ENCODE measurements at places on chromosomes 1 and 21.

GRCh38 chr1:149888999-149889289, 10.4 kb upstream of the BOLA1 start:
- DNase-seq = no peak

GRCh38 chr1:7632176-7632575, 138.9 kb upstream of the VAMP3 start:
- DNase-seq = no peak

DNA sequence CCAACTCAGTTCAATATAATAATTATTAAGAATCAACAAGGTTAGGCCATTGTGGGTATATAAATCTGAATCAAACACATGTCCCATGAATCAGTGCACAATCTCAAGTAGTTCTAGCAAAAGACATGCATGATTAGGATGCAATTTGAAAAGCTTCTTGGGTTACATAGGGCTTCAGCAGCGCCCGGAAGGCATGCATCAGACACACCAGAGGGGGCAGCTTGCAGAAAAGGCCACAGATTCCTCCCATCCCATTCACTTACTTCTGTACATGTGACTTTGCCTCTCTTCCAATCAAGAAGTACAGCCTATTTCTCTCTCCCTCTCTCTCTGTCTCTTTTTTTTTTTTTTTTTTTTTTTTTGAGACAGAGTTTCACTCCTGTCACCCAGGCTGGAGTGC, 91.8 kb downstream of the KCNN3 start:
- no peak for DNase-seq

- no peak for DNase-seq
These were observed 4.7 kb downstream of the IRF6 start for GRCh38 chr1:209800984-209801834.

- no peak for DNase-seq
These were observed 69.6 kb upstream of the COL24A1 start for GRCh38 chr1:86226204-86226603.

DNA sequence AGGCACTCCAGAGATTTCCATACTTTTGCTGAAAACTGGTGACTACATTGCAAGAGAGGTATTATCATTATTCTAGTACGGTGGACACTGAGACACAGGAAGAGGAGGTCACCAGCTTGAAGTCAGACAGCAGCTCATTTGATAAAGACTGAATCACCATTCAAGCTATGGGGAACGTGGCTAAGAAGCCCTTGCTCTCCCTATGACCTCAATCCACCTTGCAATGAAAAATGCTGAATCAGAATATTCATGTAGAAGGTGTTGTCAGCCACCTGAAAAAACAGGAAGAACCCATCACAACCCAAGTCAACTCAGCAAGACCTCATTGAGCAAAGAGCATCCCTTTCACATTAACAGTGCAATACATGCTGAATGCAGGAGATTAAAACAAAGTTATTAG, 59.0 kb upstream of the FGGY start:
- no peak for DNase-seq

DNA sequence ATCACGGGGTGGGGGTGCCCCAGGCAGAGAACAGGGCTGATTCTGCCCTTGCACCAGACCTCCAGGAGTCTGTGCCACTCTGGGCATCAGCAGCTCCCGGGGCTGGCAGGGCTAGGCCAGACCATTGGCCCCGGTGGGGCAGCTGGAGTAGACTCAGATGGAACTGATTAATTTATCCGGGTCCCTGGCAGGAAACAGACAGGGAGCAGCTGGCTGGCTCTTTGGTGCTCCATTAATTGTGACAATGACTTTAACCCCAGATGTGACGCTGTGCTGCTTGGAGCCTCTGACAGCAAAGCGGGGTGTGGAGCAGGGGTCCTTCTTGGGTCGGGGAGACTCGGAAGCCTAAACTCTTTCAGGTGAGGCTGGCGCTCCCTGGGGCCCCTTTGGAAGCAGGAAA, 9.5 kb downstream of the EPHA8 start:
- no peak for DNase-seq

GRCh38 chr1:95408507-95409136, 174.6 kb downstream of the RWDD3 start:
- no peak for DNase-seq

GRCh38 chr1:205510308-205510950, 6.0 kb downstream of the CDK18 start:
- DNase-seq = no peak

GRCh38 chr1:192158181-192158580, at the start of gene RGS18:
Gene RGS18, plus strand, starts transcription at chr1:192158462. Its CDS starts 176 bp downstream, at chr1:192158638.
- DNase-seq = no peak

DNA sequence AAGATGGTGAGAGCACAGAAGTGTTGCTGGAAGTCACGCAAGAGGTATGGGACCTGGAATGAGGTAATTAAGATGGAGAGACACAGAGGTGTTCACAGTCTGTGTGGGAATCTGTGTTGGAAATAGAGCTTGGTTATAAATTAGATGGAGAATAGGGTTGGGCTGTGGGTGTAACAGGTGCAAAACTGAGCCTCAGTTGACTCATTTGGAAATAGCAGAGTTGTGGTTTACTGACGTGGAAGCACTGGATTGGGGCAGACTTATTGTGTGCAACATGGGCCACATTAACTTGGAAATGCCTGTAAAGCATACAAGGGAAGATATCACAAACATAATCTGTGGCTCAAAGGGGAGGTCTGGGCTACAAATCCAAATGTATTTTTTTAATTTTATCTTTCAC, 13.0 kb downstream of the CAMSAP2 start:
- no peak for DNase-seq

DNA sequence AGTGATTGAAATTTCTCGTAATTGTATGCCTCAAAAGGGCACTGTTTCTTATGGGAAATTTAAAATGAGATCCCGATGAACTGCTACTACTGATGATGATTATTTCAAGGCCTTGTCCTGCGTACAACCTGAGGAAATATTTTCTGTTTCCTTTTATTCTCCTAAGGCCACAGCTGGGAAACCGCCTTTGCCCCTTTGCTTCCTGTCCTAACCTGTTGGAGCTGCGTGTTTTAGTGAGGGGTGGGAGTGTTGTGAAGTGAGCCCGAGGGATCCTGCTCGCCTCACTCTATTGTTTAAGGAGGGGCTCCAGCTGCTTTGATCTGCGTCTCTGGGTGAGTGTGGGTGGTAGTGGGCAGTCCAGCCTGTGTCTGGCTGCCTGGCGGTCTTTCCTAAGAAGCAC, 14.4 kb downstream of the LAMC2 start:
- DNase-seq = no peak
